ENCODE measurements at places on chromosomes 13 and 19. TPM values are rescaled to one million over a fixed set of nuclear protein-coding genes. Genes with fewer than 3 reads are reported as not detected.

DNA sequence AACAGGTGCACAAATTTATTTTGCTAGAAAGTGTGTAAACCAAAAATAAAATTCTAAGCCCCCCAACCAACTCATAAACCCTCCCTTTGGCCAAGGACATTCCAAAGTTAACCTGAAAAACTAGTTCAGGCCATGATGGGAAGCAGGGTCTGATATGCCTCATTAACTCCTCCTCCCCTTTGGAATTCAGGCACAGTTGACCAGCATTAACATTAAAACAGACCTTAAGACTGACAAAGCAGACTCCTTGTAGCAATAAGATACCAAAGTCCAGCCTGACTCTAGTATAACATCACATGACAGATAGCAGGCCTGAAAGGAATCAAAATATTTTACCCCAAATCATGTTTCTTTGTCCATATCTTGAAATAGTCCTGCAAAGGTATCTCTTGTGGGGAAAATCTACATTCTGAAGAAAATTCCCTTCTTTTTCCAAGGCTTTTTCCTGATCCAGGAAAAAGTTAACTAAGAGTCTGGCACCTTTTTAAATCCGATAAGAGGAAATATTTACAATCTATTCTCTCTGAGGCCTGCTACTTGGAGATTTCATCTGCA lies 19.7 kb downstream of the NEK5 start:
- peaks cover 1% of the 10 kb centered on the region for H3K36me3 ChIP-seq
- no peaks in the 10 kb centered on the region for H3K4me1 ChIP-seq
- H3K4me3 ChIP-seq = no peak overlapping the region
- H3K27me3 ChIP-seq = peaks cover 29% of the 10 kb centered on the region
- no peak overlapping the region for H3K27ac ChIP-seq
- no peak for DNase-seq

CEACAM8 gene
- not detected for total RNA-seq

GRCh38 chr13:24983094-24983493 lies 112.8 kb upstream of the PABPC3 start:
- H3K4me3 ChIP-seq = no peak overlapping the region
- H3K27ac ChIP-seq = no peak overlapping the region
- H3K4me1 ChIP-seq = no peaks in the 10 kb centered on the region
- peaks cover 46% of the 10 kb centered on the region for H3K27me3 ChIP-seq
- no peak for DNase-seq

SBSN gene
- not detected for total RNA-seq

DNA sequence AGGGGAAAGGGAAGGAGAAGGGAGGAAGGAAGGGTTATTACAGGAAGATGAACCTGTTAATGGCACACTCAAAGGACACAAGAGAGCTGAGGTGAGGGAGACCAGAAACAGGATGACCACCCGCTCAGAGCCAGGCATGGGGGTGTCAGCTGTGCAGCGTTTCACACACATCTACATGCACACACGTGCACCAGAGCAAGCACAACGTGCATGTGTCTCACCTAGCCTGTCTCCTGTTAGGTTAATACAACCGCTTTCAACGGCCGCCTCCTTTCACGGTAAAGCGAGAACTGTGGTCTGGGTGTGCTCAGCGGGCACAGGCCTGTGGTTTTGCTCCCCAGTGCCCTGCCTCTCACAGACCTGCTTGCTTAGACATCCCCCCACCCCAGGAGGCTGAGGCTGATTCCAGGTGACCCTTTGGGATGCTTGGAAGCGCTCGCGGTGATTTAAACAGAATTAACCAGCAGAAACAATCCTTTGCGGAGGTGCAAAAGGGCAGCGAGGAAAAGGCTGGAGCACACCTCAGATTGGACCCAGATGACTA lies 27.4 kb downstream of the IRS2 start:
- DNase-seq = no peak
- no peaks in the 10 kb centered on the region for H3K27me3 ChIP-seq
- H3K27ac ChIP-seq = no peak overlapping the region
- H3K4me3 ChIP-seq = no peak overlapping the region

DNA sequence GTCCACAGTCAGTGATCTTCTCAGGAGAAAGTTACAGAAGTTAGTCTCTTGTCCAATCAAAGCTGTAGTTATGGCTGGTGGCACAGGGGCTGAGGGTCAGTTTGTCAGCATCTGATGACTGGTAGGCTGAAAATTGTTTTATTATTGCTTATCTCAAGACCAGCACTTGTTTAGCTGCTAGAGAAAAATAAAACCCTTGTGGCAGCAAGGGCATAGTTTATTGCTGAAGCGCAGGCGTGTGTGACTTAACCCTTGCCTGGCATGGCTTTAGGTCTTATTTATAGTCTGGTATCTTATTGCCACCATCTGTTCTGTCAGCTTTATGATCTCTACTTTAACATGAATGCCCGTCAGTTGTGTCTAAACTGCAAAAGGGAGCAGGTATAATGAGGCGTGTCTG lies 154.7 kb downstream of the USP12 start:
- DNase-seq = no peak
- H3K4me3 ChIP-seq = no peak overlapping the region
- H3K36me3 ChIP-seq = no peaks in the 10 kb centered on the region
- no peaks in the 10 kb centered on the region for H3K4me1 ChIP-seq

DNA sequence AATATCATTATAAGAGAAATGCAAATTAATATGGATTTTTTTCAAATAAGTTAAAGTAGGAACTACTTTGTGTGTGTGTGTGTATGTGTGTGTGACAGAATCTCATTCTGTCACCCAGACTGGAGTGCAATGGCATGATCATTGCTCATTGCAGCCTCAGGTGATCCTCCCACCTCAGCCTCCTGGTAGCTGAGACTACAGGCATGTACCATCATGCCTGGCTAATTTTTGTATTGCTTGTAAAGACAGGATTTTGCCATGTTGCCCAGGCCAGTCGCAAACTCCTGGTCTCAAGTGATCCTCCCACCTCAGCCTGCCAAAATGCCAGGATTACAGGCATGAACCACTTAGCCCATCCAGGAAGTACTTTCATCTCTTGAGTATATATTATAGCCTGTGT lies 3.2 kb upstream of the ERVV-2 start:
- peaks cover 27% of the 10 kb centered on the region for H3K36me3 ChIP-seq
- no peak overlapping the region for H3K4me3 ChIP-seq
- no peak overlapping the region for H3K27ac ChIP-seq
- H3K4me1 ChIP-seq = peaks cover 5% of the 10 kb centered on the region

PODNL1 gene
- total RNA-seq = not detected

PRR19 gene
- 0.29 TPM for total RNA-seq

NLRP4 gene
- not detected for total RNA-seq

- H3K36me3 ChIP-seq = peaks cover 9% of the 10 kb centered on the region
- no peak overlapping the region for H3K4me3 ChIP-seq
- H3K27ac ChIP-seq = no peak overlapping the region
- DNase-seq = no peak
Observed at GRCh38 chr19:40705362-40705651, 11.4 kb downstream of the COQ8B start.

ATXN8OS gene
- not detected for total RNA-seq

C19orf33 gene
- not detected for total RNA-seq

SOHLH2 gene
- not detected for total RNA-seq

- H3K4me1 ChIP-seq = peaks cover 4% of the 10 kb centered on the region
- peaks cover 8% of the 10 kb centered on the region for H3K36me3 ChIP-seq
- H3K4me3 ChIP-seq = no peak overlapping the region
- H3K27me3 ChIP-seq = no peaks in the 10 kb centered on the region
- H3K27ac ChIP-seq = no peak overlapping the region
- DNase-seq = no peak
Observed at GRCh38 chr13:27236478-27236877, 14.9 kb upstream of the RPL21 start.

KLK4 gene
- total RNA-seq = not detected

UBE2L5 gene
- not detected for total RNA-seq

RASGRP4 gene
- 11.3 TPM for total RNA-seq

GRCh38 chr13:72316716-72317115 lies 410.7 kb downstream of the MZT1 start:
- H3K27ac ChIP-seq = no peak overlapping the region
- H3K27me3 ChIP-seq = no peaks in the 10 kb centered on the region
- no peaks in the 10 kb centered on the region for H3K4me1 ChIP-seq
- no peaks in the 10 kb centered on the region for H3K36me3 ChIP-seq

DNA sequence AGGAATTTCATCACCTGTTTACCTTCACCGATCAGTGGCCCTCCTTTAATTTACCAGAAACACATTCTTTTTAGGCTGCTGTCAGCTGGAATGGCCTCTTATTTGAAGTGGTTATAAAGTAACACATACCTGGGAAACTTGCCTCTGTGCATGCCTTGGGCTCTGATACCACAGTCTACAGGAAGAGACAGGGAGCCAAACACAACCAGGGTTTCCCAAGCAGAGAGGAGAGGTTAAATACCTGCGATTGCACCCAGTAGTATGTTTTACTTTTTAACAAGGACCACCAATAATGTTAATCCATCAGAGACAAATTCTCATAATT lies 444.0 kb upstream of the SGCG start:
- no peak overlapping the region for H3K4me3 ChIP-seq
- no peak for DNase-seq
- H3K27me3 ChIP-seq = peaks cover 9% of the 10 kb centered on the region

GJA3 gene
- 0.67 TPM for total RNA-seq

DNA sequence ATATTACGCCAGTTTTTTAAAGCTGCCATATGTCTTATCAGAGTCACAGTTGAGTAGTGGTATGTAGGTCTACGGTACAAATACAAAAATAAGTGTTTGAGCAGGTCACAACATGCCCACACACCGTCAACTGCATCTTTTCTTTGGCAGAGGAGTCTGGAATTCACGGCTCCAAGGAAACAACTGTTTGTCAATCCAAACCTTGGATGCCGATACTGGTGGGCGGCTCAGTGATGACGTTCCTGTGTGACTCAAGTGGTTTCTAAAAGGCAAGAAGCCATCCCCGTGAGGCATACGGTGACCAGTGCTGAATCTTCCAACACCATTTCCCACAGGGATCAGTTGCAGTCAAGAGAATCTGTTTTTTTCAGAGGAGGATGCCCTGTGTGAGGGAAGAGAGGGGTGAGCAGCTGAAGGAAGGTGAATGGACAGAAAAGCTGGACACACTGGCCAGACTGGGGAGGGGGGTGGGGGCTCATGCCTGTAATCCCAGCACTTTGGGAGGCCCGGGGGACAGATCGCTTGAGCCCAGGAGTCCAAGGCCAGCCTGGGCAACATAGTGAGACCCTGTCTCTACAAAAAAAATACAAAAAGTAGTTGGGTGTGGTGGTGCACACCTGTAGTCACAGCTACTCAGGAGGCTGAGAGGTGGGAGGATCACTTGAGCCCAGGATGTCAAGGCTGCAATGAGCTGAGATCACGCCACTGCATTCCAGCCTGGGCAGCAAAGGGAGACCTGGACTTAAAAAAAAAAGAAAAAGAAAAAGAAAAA lies 22.8 kb upstream of the CEBPG start:
- no peak overlapping the region for H3K27ac ChIP-seq
- no peaks in the 10 kb centered on the region for H3K4me1 ChIP-seq
- no peak overlapping the region for H3K4me3 ChIP-seq
- no peak for DNase-seq
- H3K27me3 ChIP-seq = peaks cover 14% of the 10 kb centered on the region

SLITRK6 gene
- total RNA-seq = not detected

COMMD6 gene
- total RNA-seq = 125 TPM

GRCh38 chr13:38824342-38824741 lies 137.5 kb downstream of the FREM2 start:
- H3K36me3 ChIP-seq = no peaks in the 10 kb centered on the region
- H3K27ac ChIP-seq = no peak overlapping the region
- DNase-seq = peak; percentile 12

DNA sequence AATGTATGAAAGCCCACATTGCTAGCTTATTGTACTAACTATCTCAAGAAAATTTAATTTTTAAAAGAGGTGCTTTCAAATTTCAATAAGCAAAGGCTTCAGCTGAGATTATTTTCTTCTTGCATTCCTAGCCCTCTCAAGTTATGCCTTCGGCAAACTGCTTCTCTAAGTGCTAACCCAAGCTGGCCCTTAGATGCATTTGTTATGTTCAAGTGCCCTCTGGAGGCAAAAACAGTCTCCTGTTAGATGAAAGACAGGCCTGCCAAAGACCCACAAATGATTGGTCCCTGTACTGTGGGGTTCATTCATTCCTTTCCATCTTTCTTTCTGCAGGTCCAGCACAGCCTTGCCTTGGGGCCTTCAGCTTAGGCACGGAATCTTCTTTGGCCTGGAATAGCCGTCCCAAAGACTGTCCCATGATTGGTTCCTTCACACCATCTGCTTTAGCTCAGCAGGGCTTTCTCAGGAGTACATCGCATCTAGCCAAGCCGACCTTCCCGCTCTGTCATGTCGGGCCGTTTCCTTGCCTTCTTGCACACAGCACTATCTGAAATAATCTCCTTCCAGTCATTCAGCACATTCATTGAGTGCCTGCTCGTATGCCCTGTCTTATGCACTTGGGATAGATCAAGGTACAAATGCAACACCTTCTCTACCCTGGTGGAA lies 26.4 kb upstream of the TPTE2 start:
- H3K27me3 ChIP-seq = no peaks in the 10 kb centered on the region
- peak overlapping the region; percentile 97 for H3K27ac ChIP-seq
- H3K36me3 ChIP-seq = peaks cover 2% of the 10 kb centered on the region
- H3K4me3 ChIP-seq = peak overlapping the region; percentile 88
- H3K4me1 ChIP-seq = peaks cover 19% of the 10 kb centered on the region

GRCh38 chr13:88097541-88097940 lies 426.4 kb downstream of the SLITRK5 start:
- no peaks in the 10 kb centered on the region for H3K4me1 ChIP-seq
- DNase-seq = no peak
- H3K4me3 ChIP-seq = no peak overlapping the region

DNA sequence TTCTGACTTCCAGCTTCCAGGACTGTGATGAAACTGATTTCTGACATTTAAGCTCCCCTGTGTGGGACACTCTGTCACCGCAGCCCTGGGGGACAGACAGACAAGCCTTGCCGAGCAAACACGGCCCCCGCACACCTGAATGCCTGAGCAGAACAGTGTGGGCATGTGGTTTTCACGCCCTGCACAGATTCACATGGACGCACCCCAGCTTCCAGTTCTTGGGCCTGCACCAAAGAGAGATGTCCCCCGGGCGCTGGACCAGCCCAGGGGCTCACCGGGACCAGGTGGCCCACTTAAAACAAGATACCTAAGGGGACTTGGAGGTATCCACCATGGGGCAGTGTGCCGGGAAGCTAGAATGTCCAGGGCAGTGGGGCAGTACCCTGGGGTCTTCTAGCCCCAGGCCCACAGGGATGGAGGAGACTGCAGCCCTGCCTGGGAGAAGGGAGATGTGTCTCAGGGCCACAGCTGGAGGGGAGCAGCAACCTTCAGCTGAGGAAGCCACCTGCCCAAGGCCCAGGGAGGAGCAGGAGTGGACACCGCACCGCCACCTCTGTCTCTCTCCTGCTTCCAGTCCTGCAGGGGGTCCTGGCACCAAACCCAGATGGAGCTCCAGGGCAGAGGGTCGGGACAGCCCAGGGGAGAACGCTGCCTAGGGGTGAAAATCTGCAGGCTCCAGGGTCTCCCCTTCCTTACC lies 50.5 kb downstream of the SOX1 start:
- no peaks in the 10 kb centered on the region for H3K4me1 ChIP-seq
- H3K27me3 ChIP-seq = peaks cover 25% of the 10 kb centered on the region
- no peaks in the 10 kb centered on the region for H3K36me3 ChIP-seq
- no peak overlapping the region for H3K4me3 ChIP-seq
- no peak for DNase-seq
- H3K27ac ChIP-seq = no peak overlapping the region

PEAK3 gene
- not detected for total RNA-seq

ATP4A gene
- total RNA-seq = not detected

FZR1 gene
- total RNA-seq = 66.2 TPM
